ENCODE measurements at places on chromosomes 1 and 21. TPM values are rescaled to one million over a fixed set of nuclear protein-coding genes. Genes with fewer than 3 reads are reported as not detected.

Gene SPRR2A
- not detected for total RNA-seq

Gene KIF2C
- 36.7 TPM for total RNA-seq

Gene ANKRD35
- 0.07 TPM for total RNA-seq

Gene SPRR2G
- total RNA-seq, result not detected

Gene REN
- total RNA-seq, result not detected

Gene KCNJ9
- total RNA-seq, result not detected

Gene FAM177B
- total RNA-seq, result not detected

Gene S100A12
- total RNA-seq, result not detected

Gene TRIM58
- total RNA-seq, result not detected

Gene NCMAP
- total RNA-seq, result 0.09 TPM

Gene TMEM51
- 26.4 TPM for total RNA-seq

Gene CYYR1
- total RNA-seq, result not detected

Gene NTNG1
- not detected for total RNA-seq

Gene BNIPL
- 0.17 TPM for total RNA-seq

Gene ZNF644
- total RNA-seq, result 19.0 TPM

Gene UBL4B
- not detected for total RNA-seq

Gene ELAPOR1
- total RNA-seq, result 0.33 TPM

Gene ZNF648
- total RNA-seq, result not detected

Gene KCNN3
- 0.02 TPM for total RNA-seq

Gene RPE65
- total RNA-seq, result not detected

Gene CAMK2N1
- 58.6 TPM for total RNA-seq

Gene ASCL5
- total RNA-seq, result 0.11 TPM

Gene TOMM20
- total RNA-seq, result 114 TPM

Gene PLCH2
- 0.40 TPM for total RNA-seq

Gene RCSD1
- total RNA-seq, result 0.02 TPM

Gene AK4
- total RNA-seq, result 34.6 TPM

Gene SLC44A3
- total RNA-seq, result 1.8 TPM

Gene TTC22
- total RNA-seq, result not detected

Gene NSL1
- total RNA-seq, result 28.5 TPM

Gene HES5
- total RNA-seq, result not detected

Gene AJAP1
- total RNA-seq, result not detected

Gene SMIM1
- 1.6 TPM for total RNA-seq

Gene NECTIN4
- total RNA-seq, result 1.6 TPM

Gene FLG
- total RNA-seq, result not detected

All from A549 treated with dexamethasone at 1 μM for 4 hours (cell line).